ENCODE measurements at places on chromosomes 12 and 14.

DNA sequence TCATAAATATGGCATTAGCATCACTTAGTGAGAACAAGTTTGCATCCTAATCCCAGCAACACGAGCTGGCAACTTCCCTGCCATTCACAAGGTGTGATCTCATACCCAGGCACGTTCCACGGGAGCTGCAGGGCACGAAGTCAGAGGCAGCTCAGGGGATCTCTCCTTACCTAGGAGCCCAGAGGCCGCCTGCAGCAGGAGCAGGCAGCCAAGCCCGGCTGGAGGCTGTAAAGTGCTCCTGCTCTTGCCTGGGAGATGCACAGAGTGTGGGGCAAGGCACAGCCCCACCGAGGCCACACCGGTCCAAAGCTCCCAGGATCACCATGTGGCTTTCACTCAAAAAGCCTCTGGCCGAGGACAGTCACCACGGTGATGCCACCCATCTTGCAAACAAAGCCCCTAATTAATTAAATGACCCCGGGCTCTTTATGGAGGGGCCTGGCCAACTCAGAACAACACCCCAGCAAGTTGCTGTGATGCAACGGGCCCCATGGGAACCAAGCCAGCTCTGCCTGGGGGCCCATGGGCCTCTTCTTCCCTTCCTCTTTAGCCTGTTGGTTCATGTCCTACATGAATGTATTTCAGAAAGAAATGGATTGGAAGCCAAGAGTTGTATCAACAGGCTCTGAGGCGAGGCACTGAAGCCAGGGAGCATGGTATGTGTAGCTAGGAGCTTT lies 26.5 kb downstream of the NUAK1 start:
- H3K4me3 ChIP-seq, result peak overlapping the region; percentile 13
- H3K27ac ChIP-seq, result no peak overlapping the region
- no peaks in the 10 kb centered on the region for H3K27me3 ChIP-seq
- peaks cover 57% of the 10 kb centered on the region for H3K4me1 ChIP-seq
- no peak for DNase-seq
- H3K36me3 ChIP-seq, result no peaks in the 10 kb centered on the region

GRCh38 chr12:12600659-12601058 lies 11.0 kb upstream of the CREBL2 start:
- no peaks in the 10 kb centered on the region for H3K27me3 ChIP-seq
- H3K27ac ChIP-seq, result no peak overlapping the region
- DNase-seq, result no peak

DNA sequence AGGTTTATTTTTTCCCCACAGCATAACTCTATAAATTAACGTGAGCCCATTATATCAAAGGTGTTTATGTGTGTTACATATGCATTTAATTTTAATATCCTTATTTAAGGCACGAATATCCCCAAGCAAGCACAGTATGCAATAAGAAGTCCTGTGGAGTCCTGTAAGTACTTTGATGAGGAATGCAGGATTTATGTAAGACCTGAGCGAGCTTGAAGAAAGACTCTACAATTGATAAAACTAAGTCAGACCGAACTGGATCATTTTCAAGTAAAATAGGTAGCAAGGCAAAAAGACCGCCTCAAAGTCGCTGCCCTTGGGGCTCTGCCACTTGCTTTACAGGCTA lies 755 bp downstream of the SLC25A21 start:
- H3K4me1 ChIP-seq, result no peaks in the 10 kb centered on the region
- peak overlapping the region; percentile 95 for H3K27ac ChIP-seq
- no peaks in the 10 kb centered on the region for H3K27me3 ChIP-seq
- H3K36me3 ChIP-seq, result no peaks in the 10 kb centered on the region
- H3K4me3 ChIP-seq, result peak overlapping the region; percentile 73
- no peak for DNase-seq

- H3K27me3 ChIP-seq, result no peaks in the 10 kb centered on the region
- H3K27ac ChIP-seq, result no peak overlapping the region
- no peak overlapping the region for H3K4me3 ChIP-seq
These were observed 90.3 kb downstream of the ATP2B1 start for GRCh38 chr12:89618113-89618862.

- H3K4me1 ChIP-seq, result peaks cover 3% of the 10 kb centered on the region
- H3K4me3 ChIP-seq, result no peak overlapping the region
- H3K27ac ChIP-seq, result no peak overlapping the region
- H3K27me3 ChIP-seq, result no peaks in the 10 kb centered on the region
- H3K36me3 ChIP-seq, result peaks cover 69% of the 10 kb centered on the region
- no peak for DNase-seq
These were observed 3.5 kb downstream of the RSRC2 start for GRCh38 chr12:122523280-122523679.

GRCh38 chr12:25692115-25693035 lies 139.3 kb upstream of the LMNTD1 start:
- H3K27me3 ChIP-seq, result no peaks in the 10 kb centered on the region
- H3K4me3 ChIP-seq, result no peak overlapping the region
- no peak for DNase-seq
- no peak overlapping the region for H3K27ac ChIP-seq
- no peaks in the 10 kb centered on the region for H3K4me1 ChIP-seq

- H3K4me1 ChIP-seq, result peaks cover 10% of the 10 kb centered on the region
- peak; percentile 48 for DNase-seq
- H3K27me3 ChIP-seq, result no peaks in the 10 kb centered on the region
- peak within 1 kb of the TSS; percentile 93 for H3K4me3 ChIP-seq
These were observed at the start of gene BCAT1 for GRCh38 chr12:24948757-24949722. Gene BCAT1, minus strand, starts transcription at chr12:24949101. Its CDS starts 169 bp downstream, at chr12:24948932.

DNA sequence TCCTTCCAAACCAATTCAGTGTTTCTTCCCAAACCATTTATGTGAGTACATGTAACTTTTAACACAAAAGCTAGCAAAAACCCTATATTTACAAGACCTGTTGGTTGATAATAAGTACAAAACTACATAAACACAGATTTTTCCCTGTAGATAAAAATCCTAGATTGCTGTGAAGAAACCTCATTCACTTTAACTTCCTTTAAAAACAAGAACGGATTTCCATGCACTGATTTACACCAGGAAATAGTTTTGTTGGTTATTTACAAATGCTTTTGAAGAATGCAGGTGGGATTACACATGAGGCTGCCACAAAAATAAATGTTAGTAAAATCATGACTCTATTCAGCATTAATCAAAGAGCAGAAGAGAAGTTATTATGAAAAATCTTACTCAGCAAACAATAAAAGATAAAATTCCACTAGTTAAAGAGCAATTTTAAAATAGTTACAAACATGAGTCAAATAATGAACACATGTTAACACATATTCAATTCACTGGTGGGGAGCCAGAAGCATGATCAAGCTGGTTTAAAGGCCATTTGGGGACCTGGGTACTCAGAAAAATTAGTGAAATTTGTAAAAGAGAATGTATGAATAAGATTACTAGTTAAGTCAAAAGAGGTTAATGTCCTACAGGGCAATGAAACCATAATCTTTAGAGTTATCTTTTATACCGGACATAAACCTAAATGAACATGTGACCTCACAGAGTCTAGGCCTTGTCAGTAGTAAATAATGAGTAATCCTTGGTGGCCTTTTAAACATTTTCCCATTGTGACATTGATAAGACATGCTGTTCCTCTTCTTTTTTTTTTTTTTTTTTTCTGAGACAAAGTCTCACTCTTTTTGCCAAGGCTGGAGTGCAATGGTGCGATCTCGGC lies 79.9 kb downstream of the PHLDA1 start:
- H3K4me3 ChIP-seq, result no peak overlapping the region
- no peak overlapping the region for H3K27ac ChIP-seq
- H3K4me1 ChIP-seq, result peaks cover 3% of the 10 kb centered on the region
- H3K27me3 ChIP-seq, result peaks cover 2% of the 10 kb centered on the region
- H3K36me3 ChIP-seq, result no peaks in the 10 kb centered on the region
